Karpas-422 (cell line): ENCODE measurements at places on chromosomes 11 and 22.

GRCh38 chr22:46547179-46547882 lies 9.9 kb upstream of the CELSR1 start:
- no peaks in the 10 kb centered on the region for H3K4me1 ChIP-seq
- no peak for DNase-seq
- no peaks in the 10 kb centered on the region for H3K36me3 ChIP-seq
- no peaks in the 10 kb centered on the region for H3K27me3 ChIP-seq
- H3K27ac ChIP-seq, result no peak overlapping the region
- no peak overlapping the region for H3K4me3 ChIP-seq

GRCh38 chr11:44524751-44525201 lies 40.7 kb upstream of the CD82 start:
- no peaks in the 10 kb centered on the region for H3K36me3 ChIP-seq
- H3K27me3 ChIP-seq, result no peaks in the 10 kb centered on the region
- H3K27ac ChIP-seq, result no peak overlapping the region
- H3K4me1 ChIP-seq, result no peaks in the 10 kb centered on the region
- H3K4me3 ChIP-seq, result no peak overlapping the region

- DNase-seq, result no peak
- H3K27ac ChIP-seq, result no peak overlapping the region
- H3K4me1 ChIP-seq, result no peaks in the 10 kb centered on the region
- H3K27me3 ChIP-seq, result no peaks in the 10 kb centered on the region
- H3K36me3 ChIP-seq, result peaks cover 46% of the 10 kb centered on the region; the same call in 1 of the 2 replicates
These were observed 7.1 kb downstream of the RRP8 start for GRCh38 chr11:6596239-6596877.

GRCh38 chr22:21632237-21632895 lies at the start of gene CCDC116:
Gene CCDC116, plus strand, starts transcription at chr22:21632760. Its CDS starts 422 bp downstream, at chr22:21633182.
- H3K4me1 ChIP-seq, result peaks cover 22% of the 10 kb centered on the region
- H3K36me3 ChIP-seq, result peaks cover 12% of the 10 kb centered on the region
- no peaks in the 10 kb centered on the region for H3K27me3 ChIP-seq
- peak; percentile 91 for DNase-seq
- no peak within 1 kb of the TSS for H3K4me3 ChIP-seq

DNA sequence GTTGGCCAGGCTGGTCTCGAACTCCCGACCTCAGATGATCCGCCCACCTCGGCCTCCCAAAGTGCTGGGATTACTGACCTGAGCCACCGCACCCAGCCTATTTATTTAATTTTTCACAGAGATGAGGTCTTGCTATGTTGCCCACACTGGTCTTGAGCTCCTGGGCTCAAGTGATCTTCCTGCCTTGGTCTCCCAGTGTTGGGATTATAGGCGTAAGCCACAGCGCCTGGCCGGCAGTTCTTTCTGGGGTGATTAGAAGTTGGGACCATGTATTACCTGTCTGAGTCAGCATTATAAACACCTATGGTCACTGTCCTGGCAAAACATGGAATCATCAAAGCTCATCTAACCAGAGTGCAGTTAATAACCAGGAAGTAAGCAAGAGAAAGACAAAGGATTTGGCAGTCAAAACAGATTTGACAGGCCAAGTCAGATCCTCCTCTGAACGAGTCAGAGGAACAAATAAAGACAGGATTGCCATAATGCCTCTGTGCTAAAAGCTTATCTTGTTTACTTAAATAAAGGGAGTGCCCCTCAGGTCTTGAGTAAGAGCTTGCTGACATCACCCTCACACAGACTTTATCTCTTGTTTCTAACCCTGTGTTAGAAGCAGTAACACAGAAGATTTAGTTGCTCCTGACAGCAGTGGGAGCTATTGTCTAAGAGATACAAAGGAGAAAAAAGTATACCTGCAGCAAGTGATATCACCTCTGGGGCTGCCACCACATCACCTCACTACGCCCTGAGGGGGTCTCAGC lies 3.7 kb downstream of the SERPIND1 start:
- H3K4me3 ChIP-seq, result no peak overlapping the region
- H3K27ac ChIP-seq, result no peak overlapping the region
- H3K27me3 ChIP-seq, result no peaks in the 10 kb centered on the region
- DNase-seq, result no peak
- H3K4me1 ChIP-seq, result peaks cover 4% of the 10 kb centered on the region
- no peaks in the 10 kb centered on the region; the same call in 1 of the 2 replicates for H3K36me3 ChIP-seq

- peaks cover 9% of the 10 kb centered on the region for H3K4me1 ChIP-seq
- DNase-seq, result peak; percentile 76
- H3K27ac ChIP-seq, result peak overlapping the region; percentile 61
- H3K36me3 ChIP-seq, result peaks cover 67% of the 10 kb centered on the region
- no peak overlapping the region for H3K4me3 ChIP-seq
- no peaks in the 10 kb centered on the region for H3K27me3 ChIP-seq
These were observed 9.3 kb downstream of the TFIP11 start for GRCh38 chr22:26502688-26503561.

DNA sequence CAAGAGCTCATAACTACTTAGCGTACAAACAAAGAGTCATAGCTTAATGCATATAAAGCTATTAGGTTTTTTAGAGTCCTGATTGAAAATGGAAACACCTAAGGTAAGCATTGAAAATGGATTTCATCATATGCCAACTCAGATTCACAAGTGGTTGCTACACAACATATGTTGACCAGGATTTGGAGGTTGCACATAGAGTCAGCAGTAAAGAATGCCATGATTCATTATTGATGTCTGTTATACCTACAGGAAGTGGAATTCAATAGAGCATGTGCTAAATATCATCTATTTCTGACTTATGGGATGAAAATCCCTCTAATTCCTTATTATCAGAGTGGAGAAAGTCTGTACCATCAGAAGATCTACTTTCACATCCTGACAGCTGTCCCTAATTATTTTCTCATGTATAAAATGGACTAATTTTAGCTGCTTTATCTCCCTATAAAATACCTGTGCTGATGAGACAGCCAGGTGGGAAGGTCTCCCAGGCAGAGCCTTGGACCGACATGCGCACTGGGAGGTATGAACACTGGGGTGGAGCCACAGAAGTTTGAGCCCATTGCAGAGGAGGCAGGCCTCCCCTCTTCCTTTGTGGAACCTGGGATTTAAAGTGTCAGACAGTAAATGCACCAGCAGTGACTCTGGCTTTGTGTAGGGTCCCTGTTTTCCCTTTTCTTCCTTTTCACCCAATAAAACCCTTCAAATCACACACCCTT lies 204.2 kb downstream of the AASDHPPT start:
- H3K4me3 ChIP-seq, result no peak overlapping the region
- H3K4me1 ChIP-seq, result no peaks in the 10 kb centered on the region
- no peak overlapping the region for H3K27ac ChIP-seq
- DNase-seq, result no peak
- no peaks in the 10 kb centered on the region for H3K36me3 ChIP-seq
- H3K27me3 ChIP-seq, result no peaks in the 10 kb centered on the region

DNA sequence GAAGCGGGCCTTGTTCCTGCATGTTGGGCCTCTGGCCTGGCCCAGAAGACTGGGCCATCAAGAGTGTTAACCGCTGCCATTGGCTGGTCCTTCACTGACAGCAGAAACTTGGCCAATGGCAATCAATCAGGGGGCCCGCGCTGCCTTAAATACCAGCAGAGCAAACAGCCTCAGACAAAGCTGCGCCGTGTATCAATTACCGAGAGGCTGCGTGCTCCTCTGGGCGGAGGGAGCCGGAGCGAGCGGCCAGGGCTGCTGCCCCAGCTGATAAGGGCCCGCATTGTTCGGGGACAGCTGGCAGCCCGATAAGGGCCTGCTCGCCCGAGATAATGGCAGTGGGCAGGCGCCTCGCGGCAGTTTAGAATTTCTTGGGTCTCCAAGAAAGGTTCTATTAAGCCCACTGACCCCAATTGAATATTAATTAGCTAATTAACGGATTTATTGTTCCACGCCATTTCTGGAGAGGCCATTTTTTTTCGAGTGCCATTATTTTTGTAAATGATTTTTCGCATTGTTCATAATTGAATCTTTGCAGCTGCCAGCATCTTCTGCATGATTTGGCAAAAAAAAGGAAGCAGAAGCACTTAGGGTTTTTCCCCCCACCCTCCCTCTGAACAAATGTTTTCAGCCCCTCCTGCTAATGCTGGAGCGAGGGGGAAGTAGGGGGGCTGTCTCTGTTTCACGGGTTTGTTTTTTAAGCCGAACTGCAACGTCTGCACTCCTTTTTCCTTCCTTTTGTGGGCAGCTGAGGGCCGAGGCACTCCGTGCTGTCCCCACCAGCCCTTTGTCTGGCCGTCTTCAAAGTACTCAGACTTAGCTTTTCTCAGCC lies 37.6 kb upstream of the RIC3 start:
- no peaks in the 10 kb centered on the region for H3K4me1 ChIP-seq
- no peak overlapping the region for H3K4me3 ChIP-seq
- H3K36me3 ChIP-seq, result no peaks in the 10 kb centered on the region

GRCh38 chr11:33620423-33621171 lies 80.0 kb downstream of the C11orf91 start:
- H3K4me3 ChIP-seq, result no peak overlapping the region
- H3K27ac ChIP-seq, result no peak overlapping the region
- H3K4me1 ChIP-seq, result no peaks in the 10 kb centered on the region
- H3K27me3 ChIP-seq, result no peaks in the 10 kb centered on the region

- H3K27ac ChIP-seq, result no peak overlapping the region
- no peak overlapping the region for H3K4me3 ChIP-seq
- H3K27me3 ChIP-seq, result no peaks in the 10 kb centered on the region
- no peak for DNase-seq
- H3K36me3 ChIP-seq, result no peaks in the 10 kb centered on the region
These were observed 936 bp downstream of the IL17REL start for GRCh38 chr22:50011447-50012210.

- H3K27me3 ChIP-seq, result no peaks in the 10 kb centered on the region
- H3K27ac ChIP-seq, result no peak overlapping the region
- H3K4me3 ChIP-seq, result no peak overlapping the region
- no peak for DNase-seq
These were observed 2.7 kb upstream of the RGL4 start for GRCh38 chr22:23688121-23688520.

GRCh38 chr11:8263109-8263768 lies 439 bp downstream of the LMO1 start:
- DNase-seq, result no peak
- H3K4me1 ChIP-seq, result no peaks in the 10 kb centered on the region
- H3K4me3 ChIP-seq, result no peak overlapping the region
- no peaks in the 10 kb centered on the region for H3K27me3 ChIP-seq

GRCh38 chr11:41289408-41289807 lies 170.0 kb downstream of the LRRC4C start:
- DNase-seq, result no peak
- H3K4me3 ChIP-seq, result no peak overlapping the region
- H3K4me1 ChIP-seq, result no peaks in the 10 kb centered on the region

- H3K36me3 ChIP-seq, result no peaks in the 10 kb centered on the region
- peaks cover 22% of the 10 kb centered on the region for H3K4me1 ChIP-seq
- no peaks in the 10 kb centered on the region for H3K27me3 ChIP-seq
- DNase-seq, result no peak
- H3K4me3 ChIP-seq, result no peak overlapping the region
These were observed 60.2 kb downstream of the LRP5 start for GRCh38 chr11:68372625-68373024.

GRCh38 chr11:108009497-108010370 lies 1.0 kb downstream of the CUL5 start:
- no peaks in the 10 kb centered on the region for H3K27me3 ChIP-seq
- peak overlapping the region; percentile 79 for H3K27ac ChIP-seq
- H3K36me3 ChIP-seq, result peaks cover 9% of the 10 kb centered on the region; the same call in 1 of the 2 replicates
- peak; percentile 69 for DNase-seq
- H3K4me3 ChIP-seq, result peak overlapping the region; percentile 74

DNA sequence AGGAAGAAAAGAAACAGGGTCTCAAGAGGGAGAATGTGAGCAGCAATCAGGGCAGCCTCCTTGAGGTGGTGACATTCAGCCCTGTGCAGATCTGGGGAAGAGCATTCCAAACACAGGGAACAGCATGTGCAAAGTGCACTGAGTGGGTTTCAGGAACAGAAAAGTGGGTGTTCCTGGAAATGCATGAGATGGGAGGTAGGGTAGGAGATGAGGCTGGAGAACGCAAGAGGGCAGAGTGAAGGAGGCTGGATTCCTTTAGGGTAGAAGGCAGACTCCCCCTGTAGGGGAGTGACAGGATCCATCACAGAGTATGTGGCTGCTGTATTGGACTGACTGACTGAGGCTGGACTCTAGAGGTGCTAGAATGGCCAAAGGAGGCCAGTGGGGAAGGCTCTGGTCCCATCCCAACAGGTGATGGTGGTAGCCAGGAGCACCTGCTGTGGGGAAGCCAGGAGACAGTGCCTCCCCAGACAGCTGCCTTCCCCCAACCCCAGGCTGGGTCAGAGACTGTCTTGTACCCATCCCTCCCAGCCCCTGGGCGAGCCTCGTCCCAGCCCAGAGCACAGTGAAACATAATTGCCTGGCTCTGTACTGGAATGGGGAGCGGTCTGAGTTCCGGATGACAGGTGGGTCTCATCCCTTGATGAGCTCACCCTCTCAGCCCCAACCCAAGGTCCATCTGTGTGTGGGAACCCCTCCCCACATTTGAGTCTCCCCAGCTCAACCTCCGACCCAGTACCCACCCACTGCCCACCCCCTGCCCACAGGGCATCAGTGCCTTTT lies 419.4 kb downstream of the MN1 start:
- peak; percentile 65 for DNase-seq
- peak overlapping the region; percentile 20; the same call in 1 of the 2 replicates for H3K27ac ChIP-seq
- peaks cover 71% of the 10 kb centered on the region for H3K4me1 ChIP-seq
- no peaks in the 10 kb centered on the region for H3K36me3 ChIP-seq
- no peaks in the 10 kb centered on the region for H3K27me3 ChIP-seq
- H3K4me3 ChIP-seq, result peak overlapping the region; percentile 33; the same call in 1 of the 2 replicates

DNA sequence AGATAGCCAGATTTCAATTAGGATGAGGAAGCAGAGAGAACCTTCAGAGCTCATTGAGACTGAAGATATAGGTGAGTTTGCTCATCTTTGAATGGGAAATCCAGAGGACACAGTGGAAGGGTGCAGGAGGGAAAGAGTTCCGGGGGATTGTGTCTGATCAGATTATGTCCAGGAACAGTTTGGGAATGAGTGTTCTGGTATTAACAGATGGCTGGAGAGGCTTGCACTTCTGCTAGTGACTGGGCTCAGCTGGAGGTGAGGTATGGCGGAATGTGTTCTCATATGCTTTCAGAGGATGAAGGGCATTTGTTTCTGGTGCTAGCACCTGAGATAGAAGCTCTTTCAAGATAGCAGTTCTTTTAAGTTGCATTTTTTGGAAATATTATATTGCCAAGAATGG lies 27.6 kb downstream of the ALKBH3 start:
- no peaks in the 10 kb centered on the region for H3K36me3 ChIP-seq
- no peaks in the 10 kb centered on the region for H3K27me3 ChIP-seq
- no peak overlapping the region for H3K27ac ChIP-seq
- no peak for DNase-seq
- H3K4me1 ChIP-seq, result peaks cover 22% of the 10 kb centered on the region

- DNase-seq, result no peak
- no peaks in the 10 kb centered on the region for H3K36me3 ChIP-seq
- H3K4me1 ChIP-seq, result 0 out of 2 replicates have a peak, but pooled peaks cover 3% of the 10 kb centered on the region
- H3K4me3 ChIP-seq, result no peak overlapping the region
- no peaks in the 10 kb centered on the region for H3K27me3 ChIP-seq
- H3K27ac ChIP-seq, result no peak overlapping the region
These were observed 85.2 kb upstream of the ARHGAP20 start for GRCh38 chr11:110797453-110797852.
